ENCODE measurements at places on chromosomes 7 and 10.
A peak's percentile ranks its signal among the peaks of the same experiment; 100 is the strongest.

DNA sequence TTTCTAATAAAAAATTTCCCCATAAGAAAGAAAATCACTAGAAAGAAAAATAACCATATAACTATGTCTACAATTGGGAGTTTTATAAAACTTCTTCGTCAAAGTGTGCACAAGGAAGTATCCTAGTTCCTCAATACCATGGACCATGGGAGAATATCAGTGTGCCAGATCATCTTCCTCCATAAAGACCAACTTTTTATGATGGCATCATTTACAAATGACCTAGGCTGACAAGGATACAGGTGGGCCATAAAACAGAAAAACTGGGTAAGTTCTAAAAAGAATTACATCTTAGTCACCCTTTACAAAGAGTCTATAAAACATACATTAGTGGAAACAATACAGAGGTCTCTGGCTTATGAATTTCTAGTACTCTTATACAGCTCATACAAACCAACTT, 303.2 kb downstream of the DOCK4 start:
- no peak for DNase-seq

DNA sequence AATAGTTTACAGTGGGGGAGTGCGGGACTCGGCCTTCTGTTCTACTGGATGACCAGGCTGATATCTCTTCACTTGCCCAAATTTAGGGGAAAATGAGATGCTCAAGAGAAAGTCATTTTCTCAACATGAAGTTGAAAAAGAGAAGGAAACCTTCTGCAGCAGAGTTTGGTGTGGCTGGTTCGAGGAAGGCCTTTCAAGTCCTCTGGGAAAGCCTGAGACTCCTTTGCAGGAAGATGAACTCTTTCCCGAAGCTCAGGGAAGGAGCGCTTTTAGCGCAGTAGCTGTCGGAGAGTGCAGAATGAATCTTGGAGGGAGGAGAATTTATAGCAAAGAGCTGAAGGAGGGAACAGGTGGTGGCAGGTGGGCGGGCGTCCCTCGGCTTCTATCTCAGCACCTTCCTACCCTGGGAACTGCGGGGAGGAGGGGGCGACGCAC, at the start of gene ATOH7:
Gene ATOH7 (minus strand): TSS at position 297 of the 435 bp plus-strand sequence. CDS start 436 bp downstream, outside the sequence.
- peak; percentile 92 for DNase-seq

- DNase-seq = no peak
Observed at GRCh38 chr7:155587486-155587885, 41.1 kb upstream of the CNPY1 start.

GRCh38 chr10:29377333-29377961, 88.6 kb downstream of the LYZL1 start:
- DNase-seq = no peak

DNA sequence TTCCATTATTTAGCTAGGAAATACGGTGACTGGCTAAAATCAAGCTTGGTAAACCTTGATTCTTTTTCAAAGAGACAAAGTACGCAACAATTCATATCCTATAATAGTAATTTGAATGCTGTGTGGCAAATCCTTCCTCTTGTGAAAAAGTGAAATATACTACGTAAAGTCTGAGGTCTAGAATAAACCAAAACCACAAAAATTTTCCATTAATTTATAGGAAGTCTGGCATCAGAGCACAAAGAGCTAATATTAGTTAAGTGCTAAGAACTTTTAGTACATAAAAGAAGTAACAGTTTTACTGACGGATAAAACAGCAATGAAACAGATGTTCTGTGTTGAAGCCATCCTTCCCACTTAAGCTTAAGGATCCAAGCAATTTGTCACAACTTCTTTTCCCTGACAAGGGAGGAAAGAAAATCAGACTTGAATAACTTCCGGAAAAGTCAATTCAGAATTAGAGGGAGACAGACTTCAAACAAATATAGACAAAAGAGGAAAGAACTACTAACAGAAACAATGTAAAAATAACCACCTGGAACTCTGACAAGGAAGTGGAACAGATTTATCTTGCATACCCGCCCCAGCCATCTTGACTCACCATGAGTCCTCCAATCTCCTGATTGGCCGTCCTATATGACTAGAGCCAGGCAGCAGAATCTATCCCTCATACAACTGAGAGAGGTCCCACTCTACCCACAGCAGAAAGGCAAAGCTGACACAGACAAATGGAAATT, 34.6 kb downstream of the RHEB start:
- DNase-seq = no peak

GRCh38 chr10:103232772-103233488, 12.8 kb upstream of the RPEL1 start:
- peak; percentile 21 for DNase-seq

GRCh38 chr7:77316219-77316978, 99.8 kb downstream of the GSAP start:
- no peak for DNase-seq

GRCh38 chr10:79053481-79054202, 15.1 kb upstream of the ZMIZ1 start:
- no peak for DNase-seq

DNA sequence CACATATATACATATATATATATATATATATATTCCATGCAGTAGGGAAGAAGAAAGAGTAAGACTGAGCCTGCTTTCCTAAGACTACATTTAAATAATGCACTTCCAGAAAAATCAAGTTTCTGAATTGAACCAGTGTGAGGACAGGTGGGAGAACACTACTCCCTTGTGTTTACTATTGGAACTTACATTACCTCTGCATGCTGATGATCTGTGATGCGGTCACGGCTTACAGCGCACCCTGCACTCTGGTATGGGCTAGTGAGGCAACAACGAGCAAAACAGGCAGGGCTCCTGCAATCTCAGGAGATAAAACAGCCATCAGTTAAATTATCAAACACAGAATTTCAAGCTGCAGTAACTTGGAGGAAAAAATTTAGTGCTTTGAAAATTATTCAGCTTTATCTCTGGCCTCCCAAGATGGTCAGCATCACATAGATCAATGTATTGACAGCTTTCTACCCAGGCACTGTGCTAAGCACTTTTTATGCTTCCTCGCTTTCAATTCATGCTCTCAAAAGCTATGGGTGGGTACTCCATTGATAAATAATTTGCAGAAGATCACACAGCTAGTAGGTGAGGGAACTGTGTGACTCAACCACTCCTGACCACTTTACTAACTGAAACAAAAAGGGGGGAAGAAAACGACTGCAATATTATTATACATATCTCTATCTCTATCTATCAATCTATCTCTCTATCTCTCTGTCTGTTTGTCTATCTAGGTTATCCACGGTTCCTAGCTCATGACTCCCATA, 20.5 kb upstream of the SLC16A12 start:
- DNase-seq = no peak

GRCh38 chr7:117839507-117839906, 33.7 kb downstream of the CTTNBP2 start:
- DNase-seq = no peak

DNA sequence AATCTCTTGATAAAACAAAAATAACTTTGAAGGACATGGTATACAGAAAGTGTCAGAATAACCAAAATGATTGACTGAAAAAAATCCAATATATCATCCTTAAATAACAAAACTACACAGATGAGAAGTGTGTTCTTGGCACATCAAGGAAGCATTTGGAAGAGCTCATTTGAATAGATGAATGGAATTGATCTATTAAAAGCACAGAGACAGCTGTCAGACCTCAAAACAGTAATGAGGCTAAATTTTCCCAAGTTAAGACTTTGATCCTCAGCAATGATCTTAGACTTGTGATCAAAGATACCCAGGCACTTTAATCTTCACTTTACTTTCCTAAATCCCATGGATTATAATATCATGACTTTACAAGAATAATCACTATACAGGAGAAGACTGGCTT, 395.4 kb upstream of the NFE2L3 start:
- DNase-seq = no peak

All from WERI-Rb-1 (cell line).